ENCODE measurements at places on chromosomes 16 and 17.

DNA sequence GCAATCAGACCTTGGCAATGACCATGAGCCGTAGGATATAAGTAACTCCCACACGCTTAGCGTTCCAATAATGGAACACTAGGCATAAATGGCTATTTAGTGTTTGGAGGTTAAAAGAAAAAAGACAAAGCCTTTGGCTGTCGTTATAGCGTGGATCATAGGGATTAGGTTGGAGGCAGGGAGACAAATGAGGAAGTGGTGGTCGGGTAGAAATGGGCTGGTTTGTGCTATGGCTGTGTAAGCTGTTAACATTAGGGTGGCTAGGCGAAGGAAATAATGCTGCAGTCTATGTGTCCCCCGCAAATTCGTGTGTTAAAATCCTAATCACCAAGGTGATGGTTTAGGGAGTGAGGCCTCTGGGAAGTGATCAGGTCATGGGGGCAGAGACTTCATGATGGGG is 120.4 kb upstream of the IRX6 start:
- ATAC-seq, result no peak

GRCh38 chr17:40382251-40382650 is 17.7 kb upstream of the GJD3 start:
- ATAC-seq, result no peak

GRCh38 chr16:56938664-56939513 is 6.9 kb downstream of the HERPUD1 start:
- peak; percentile 92 for ATAC-seq

DNA sequence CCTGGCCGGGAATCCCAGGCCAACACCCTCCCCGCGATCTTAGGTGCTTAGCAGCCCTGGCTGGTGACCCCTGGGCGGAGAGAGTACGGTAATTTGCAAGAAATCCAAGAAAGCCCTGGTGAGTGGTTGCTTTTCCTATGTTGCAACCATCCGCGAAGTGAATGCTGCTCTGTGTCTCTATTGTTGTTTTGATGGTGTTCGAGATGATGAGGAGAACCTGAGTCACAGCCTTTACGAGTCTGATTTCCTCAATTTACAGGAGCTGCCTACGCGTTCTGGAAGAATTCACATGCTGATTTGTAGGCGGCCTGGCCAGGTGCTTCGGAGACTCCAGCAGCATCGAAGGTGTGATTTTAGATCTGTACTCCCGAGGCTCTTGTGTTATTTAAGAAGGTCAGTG is 63.3 kb downstream of the TMEM235 start:
- ATAC-seq, result no peak

- ATAC-seq, result no peak
These were observed 65.0 kb downstream of the MPRIP start for GRCh38 chr17:17107281-17107680.

DNA sequence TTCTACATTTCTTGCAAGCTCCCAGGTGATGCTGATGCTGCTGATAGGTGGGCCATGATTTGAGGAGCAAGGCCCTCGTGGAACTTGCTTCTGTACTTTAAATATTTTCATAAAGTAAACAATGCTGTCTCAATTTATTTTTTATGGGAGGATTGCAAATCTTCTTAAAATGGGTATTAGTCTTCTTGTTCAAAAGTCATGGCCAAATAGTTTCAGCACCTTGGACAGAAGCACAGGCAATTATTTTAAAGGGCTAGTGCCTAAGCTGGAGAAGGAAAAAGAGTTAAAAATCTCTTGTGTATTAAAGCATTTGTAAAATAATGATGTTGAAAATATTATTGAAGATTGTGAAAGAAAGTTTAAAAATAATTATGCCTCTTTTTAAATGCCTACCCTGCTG is 50.5 kb downstream of the GPR139 start:
- ATAC-seq, result no peak

DNA sequence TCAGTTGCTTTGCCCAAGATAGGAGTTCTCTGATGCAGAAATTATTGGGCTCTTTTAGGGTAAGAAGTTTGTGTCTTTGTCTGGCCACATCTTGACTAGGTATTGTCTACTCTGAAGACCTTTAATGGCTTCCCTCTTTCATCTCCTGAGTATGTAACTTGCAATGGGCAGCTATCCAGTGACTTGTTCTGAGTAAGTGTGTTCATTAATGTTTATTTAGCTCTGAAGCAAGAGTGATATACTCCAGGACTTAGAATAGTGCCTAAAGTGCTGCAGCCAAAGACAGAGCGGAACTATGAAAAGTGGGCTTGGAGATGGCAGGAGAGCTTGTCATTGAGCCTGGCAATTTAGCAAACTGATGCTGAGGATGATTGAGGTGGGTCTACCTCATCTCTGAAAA is 8.8 kb upstream of the TANGO6 start:
- ATAC-seq, result no peak

DNA sequence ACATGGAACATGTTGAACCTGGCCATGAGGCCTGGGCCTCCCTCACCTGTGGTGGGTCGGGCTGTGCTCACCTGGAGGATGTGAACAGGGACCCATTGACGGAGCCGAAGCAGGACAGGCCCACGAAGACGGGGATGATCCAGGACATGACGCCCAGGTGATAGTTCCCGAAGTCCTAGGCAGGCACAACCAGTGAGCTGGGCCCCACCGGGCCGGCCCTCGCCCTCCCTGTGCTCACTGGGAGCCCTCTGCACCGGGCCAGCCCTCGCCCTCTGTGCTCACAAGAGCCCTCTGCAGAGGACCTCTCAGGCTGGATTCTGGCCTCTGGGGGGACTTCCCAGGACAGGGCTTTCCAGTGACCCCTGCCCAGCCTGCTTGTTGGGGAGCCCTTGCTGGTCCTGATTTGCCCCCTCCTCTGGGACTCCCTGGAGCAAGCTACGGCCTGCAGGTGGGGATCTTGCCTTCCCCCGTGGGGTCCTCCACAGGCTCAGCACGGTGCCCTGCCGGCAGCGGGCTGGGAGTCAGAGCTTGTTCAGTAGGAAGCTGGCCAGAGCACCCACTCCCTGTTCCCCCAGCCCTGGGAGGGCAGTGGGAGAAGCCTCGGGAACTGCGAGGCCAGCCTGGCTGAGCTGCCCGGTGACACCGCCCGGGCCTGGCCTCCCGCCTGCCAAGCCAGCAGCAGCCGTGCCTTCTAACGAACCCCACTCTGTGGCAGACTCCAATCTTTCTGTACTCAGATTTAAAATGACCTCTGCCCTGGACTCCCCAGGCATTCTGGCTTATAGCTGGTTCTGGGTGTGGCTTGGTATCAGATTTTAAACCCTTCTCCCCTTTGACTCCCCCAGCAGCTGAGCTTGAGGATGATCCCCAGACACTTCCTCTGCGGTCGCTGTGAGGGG is 30.4 kb downstream of the SLC7A5 start:
- no peak for ATAC-seq

DNA sequence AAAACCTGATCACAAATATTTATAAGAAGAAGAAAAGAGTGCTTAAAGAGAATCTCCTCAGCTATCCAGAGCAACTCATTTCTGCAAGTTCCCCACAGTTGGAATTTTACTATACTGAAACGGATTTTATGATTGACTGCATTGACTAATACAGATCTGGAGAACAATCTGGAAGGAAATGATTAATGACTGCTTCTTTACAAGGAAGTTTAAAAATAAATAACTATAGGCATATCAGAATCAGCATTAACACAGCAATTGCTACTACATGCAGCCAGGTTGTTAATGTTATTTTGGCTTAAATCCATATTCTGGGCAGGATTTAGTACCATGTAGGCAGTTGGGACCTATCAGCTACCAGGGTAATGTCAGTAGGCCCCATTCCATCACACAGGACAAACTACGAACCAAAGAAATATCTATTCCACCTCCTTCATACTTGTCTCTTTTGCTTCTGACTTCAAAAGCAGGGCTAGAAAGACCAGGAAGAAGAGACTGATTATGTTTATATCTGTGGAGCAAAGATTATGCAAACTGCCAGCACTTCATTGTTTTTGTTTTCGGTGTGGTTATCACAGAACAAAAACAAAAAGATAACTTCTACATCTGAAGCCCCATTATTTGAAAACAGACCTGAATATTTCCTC is 3.9 kb downstream of the SKAP1 start:
- no peak for ATAC-seq

DNA sequence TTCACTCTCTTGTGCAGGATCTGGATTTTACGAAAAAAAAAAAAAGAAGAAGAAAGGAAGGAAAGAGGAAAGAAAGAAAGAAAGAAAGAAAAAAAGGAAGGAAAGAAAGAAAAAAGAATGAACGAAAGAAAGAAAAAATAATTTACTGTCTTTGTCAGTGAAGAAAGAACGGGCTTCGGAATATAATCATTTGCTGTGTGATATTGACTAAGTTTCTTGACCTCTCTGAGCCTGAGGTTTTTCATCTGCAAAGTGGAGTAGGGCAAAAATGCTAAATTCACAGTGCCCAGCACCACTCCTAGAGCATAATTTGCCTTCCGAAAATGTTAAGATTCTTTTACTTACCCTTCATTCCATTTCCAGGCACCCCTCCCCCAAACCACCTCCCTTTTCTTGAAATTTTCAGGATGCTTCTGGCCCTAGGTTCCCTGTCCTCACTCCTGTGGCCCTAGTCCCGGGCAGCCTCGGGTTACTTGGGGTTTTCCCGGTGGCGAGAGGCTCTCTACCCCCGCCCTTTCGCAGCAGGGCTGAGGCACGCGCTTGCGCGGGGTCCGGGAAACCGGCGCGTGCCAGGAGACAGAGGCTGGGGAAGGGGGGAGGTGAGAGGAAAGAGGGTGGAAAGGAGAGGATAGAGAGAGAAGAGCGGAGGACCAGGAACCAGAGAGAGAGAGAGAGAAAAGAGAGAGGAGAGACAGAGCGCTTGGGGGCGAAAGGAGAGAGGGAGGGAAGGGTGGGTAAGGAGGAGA is at the start of gene CNTNAP1:
Gene CNTNAP1, plus strand, starts transcription at position 556 of the 746 bp plus-strand sequence. CDS start 299 bp downstream, outside the sequence.
- ATAC-seq, result no peak

DNA sequence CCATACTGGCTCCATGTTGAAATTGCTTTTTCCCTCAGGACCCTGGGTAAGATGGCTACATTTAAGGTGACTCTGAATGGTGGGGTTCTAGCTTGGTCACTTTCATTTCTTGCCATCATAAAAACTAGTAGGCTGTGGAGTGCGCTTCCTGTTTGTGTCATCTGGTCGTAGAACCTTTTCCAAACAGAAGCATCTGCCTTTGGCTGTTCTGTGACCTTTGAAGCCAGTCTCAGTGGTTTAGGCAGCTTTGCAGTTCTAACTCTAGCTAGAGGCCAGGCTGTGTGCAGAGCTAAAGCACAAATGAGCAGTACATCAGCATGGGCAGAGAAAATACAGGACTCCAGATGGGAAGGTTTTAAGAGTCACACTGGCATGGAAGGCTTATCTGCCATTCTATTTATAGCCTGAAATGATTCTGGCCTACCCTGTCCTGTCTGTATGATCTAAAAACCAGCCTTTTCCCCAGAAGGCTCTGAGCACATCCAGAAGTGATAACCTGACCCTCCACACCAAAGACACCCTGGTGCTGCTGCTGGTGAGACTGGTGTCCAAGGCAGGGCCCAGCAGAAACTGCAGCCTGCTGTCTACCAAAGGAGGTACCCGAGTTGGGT is 8.6 kb downstream of the ESRP2 start:
- peak; percentile 45 for ATAC-seq

GRCh38 chr17:27239046-27239445 is 54.9 kb upstream of the WSB1 start:
- peak; percentile 71 for ATAC-seq

DNA sequence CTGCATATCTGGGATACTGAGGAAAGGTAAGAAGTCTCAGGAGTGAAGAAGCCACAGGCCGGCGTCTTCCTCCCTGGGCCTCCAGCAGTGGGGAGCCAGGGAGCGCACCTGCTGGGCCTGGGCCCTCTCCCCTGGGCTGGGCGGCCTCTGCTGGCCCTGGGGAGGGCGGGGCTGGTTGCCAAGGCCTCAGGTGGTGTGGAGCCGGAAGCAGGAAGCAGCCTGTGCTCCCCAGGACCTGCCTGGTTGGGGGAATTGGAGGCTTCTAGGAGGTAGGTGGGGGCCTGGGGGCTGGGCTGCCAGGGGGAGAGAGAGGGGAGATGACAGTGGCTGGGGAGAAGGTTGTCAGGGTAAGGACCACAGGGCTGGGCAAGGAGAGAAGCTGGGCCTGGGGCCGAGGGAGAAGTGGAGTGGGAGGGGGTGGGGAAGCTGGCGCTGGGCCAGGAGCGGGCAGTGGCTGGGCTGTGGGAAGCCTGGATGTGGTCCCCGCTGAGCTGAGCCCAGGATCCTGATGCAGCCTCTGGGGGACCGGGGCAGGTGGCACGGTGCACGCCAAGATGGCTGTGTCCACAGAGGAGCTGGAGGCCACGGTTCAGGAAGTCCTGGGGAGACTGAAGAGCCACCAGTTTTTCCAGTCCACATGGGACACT is at the start of gene SMIM22:
Gene SMIM22, plus strand, starts transcription at position 189 of the 647 bp plus-strand sequence. Its CDS starts 366 bp downstream, at position 555.
- ATAC-seq, result no peak

- no peak for ATAC-seq
These were observed 26.8 kb downstream of the GAS7 start for GRCh38 chr17:10171581-10171981.

- ATAC-seq, result no peak
These were observed 78.2 kb downstream of the CCDC182 start for GRCh38 chr17:57666946-57667345.

DNA sequence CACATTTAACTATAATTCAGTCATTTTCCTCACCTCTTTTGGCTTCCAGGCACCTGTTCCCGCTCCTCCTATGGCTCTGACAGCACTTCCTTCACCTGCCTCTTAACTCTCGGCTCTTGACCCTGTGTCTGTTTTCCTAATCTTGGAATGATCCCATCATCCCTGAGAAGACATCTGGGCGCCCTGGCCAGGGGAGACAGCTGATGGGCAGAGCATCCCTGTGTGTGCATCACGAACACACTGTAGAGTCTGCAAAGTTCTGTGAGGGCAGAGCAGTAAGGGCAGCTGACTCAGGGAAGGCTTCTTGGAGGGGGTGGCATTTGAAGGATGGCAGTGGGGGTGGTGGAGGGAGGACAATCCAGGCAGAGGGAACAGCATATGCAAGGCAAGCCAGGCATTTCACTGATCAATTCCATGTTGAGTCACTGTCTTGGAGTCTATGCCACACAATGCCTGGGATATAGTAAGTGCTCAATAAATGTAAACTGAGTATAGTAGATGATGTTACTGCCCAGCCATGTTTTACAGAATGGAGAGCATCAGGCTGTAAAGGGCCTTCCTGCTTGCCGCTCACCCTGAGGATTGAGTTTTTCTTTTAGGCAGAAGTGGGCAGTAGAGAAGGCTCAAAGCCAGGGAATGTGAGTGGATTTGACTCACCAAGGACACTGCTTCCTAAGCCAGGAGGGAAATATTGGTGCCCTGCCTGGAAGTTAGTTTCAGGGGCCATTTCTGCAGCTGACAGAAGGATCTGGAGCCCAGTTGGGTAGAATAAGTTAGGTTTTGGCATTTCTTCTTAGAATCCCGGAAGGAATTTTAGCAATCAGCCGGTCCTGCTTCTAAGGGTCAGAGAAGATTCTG is 5.8 kb upstream of the RAB11FIP4 start:
- ATAC-seq, result no peak
